ENCODE measurements at places on chromosomes 11 and 22.

DNA sequence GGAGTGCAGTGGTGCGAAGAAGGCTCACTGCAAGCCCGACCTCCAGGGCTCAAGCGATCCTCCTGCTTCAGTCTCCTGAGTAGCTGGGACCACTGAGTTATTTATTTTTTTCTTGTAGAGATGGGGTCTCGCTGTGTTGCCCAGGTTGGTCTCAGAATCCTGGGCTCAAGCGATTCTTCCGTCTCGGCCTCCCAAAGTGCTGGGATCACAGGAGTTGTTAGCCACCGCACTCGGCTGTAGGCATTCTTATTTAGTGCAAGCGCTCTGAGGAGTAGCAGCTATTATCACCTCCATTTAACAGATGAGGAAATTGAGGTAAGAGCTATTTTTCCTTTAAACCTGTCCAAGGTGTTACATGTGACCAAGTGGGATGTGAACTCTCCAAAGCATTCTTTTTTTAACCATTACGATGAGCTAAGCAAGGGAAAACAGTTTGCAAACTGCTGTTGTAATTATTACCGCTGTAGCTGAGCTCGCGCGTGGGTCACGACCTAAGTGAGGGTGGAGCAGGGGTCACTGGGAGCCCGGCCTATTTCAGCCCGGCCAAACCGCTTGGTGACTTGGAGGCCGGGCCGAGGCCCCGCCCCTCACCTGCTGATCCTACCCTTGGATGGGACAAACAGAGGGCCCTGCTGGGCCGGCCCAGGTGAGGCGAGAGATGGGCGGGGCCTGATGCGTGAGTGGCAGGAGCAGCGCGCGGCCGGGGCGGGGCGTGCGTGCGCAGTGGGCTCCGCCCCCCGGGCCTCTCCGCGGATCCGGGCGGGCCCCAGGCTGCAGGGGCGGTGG is 449 bp upstream of the KREMEN1 start:
- peak; percentile 50 for DNase-seq

DNA sequence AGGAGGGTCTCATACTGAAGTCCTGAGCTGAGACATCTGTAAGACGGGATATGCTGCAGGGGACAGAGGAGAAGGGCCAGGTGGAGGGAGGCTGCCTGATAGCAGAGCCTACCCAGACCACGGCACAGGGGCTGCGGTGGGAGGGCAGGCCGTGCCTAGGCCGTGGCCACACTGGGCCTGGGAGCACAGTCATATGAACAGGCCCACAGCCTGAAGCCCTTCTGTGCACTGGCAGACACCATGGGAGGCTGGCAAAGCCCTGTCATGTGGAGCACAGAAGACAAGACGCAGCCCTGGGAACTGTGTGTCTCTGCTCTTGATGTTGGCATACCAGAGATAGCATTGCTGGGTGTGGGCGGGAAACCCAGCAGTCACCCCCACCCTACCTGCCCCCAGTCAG is 3.3 kb downstream of the SPATA19 start:
- DNase-seq, result no peak

DNA sequence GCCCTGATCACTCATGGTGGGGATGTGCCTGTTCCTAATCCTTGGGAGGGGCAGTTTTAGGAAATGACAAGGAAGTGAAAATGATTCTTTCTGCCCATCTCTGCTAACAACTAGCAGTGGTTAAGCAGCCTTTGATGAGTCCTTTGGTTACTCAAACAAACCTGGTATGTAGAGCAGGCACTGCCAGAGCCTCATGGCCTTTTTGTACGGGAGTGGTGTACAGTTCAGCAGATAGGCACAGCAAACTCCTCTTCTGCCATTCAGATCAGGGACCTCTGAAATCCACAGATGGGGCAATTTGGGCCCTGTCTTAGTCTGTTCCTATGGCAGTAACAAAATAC is 66.2 kb downstream of the FZD4 start:
- no peak for DNase-seq

- no peak for DNase-seq
Measured at GRCh38 chr11:132158091-132158490, 787.7 kb downstream of the NTM start.

- DNase-seq, result no peak
Measured at GRCh38 chr11:34205326-34206035, 100.1 kb downstream of the NAT10 start.

GRCh38 chr11:64366751-64367150 is 7.8 kb downstream of the RPS6KA4 start:
- DNase-seq, result no peak

DNA sequence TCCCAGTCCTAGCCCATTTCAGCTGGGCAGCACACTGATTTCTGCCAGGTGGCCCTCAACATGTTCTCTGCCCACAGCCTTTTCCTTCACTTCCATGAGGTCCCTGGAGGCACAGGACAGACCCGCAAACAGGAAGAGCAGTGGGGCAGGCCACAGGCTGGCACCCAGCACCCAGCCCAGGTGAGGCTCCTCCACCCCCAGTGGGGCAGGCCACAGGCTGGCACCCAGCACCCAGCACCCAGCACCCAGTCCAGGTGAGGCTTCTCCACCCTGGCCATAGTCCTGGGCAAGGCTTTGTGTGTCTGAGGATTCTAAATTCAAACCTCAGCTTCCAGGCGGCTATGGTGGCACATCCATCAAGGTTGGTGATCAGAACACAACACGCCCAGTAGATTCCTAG is 1413.0 kb downstream of the BRD1 start:
- no peak for DNase-seq

DNA sequence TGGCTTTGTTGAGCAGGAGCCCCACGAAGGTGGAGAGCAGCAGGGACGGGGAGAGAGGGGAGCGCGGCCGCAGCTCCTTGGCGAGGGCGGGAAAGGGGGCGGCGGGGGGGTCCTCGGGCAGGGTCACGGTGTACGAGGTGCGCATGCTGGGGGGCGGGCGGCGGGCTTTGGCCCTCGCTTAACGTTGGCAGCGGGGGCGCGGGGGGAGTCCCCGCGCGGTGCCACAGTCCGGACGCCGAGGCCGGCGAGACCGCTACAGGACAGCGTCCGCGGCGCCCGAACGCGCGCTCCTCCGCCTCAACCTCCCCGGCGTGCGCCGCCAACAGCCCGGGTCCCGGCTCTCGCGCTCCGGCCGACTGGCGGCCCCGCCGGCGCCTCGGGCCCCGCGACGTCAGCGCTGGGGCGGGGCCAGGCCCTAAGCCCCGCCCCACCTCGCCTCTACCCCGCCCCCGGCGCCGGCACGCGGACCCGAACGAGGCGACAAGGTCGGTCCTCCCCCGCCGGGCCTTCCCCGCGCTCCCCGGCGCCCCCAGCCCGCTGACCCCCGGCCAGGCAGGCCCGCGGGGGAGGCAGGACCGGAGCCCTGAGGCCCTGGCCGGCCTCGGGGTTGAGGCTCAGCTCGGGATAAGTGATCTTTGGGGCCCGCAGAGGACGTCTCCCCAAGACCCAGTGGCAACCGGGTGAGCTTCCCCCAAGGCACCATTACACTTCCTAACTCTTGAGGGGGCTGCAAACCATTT is 17.5 kb downstream of the USP2 start:
- DNase-seq, result peak; percentile 73

DNA sequence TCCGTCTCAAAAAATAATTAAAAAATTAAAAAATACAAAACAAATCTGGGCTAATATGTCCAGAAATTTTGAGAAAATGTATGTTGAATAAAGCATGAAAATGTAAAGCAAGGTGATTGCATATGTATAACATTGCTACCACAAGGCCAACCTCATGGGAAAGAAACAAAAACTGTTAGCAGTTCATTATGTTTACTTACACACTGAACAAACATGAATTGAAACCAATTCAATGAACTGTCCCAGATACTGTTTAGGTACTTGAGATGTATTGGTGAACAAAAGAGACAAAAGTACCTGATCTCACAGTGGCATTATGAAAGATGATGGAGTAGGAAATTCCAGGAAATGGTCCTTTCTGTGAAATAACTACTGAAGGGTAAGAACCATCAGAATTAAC is 43.8 kb upstream of the IGLL5 start:
- no peak for DNase-seq

GRCh38 chr11:133149698-133150097 is 382.6 kb downstream of the OPCML start:
- no peak for DNase-seq

DNA sequence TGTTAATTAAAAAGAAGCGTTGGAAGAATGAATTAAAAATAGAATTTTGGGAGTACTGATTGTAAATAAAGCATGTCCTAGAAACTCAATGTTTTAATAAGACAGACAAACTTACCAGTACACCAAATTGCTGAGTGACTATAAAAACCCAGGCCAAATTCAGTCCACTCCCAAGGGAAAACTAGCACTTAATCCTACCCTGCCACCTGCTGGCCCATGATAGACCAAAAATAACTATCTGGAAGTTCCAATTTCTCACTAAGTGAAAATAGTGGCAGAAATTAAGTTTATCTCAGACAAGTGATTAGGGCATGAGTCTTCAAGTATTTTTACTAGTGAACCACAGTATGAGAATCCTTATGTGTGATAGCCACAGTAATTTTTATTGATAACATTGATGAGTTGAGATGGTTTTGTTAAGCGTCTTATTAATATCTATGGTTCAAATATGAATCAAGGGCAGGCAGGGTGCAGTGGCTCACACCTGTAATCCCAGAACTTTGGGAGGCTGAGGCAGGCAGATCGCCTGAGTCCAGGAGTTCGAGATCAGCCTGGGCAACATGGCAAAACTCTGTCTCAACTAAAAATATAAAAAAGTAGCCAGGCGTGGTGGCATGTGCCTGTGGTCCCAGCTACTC is 9.8 kb upstream of the DDX10 start:
- peak; percentile 20 for DNase-seq

GRCh38 chr11:128405714-128406662 is 181.4 kb downstream of the ETS1 start:
- DNase-seq, result no peak

DNA sequence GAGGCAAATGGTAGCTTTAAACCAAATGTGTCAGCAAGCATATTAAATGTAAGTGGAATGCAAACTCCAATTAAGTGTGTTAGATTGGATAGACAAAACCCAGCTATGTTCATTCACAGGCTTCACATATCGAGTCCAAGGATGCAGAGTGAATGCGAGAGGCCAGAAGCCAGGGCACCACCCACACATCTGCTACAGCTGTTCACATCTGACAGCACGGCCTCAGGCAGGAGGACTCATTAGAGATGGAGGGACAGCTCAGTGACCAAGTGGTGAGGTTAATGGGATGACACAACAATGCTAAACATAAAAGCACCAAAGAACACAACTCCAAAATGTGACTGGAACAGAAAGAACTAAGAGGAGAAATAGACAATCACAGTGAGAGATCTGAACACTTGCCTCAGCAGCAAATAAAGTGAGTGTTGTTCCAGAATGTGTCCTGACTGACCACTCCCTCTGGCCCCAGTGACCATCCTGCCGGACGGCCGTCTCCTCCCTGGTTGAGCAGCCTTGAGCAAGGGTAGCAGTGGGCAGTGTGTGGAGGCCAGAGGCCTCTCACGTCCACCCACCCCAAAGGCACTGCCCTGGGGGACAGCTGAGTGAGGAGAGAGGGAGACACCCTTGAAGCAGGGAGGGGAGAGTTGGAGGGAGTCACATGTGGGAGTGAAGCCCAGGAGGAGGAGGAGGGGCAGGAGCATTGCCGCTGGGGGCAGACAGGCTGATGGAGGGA is 23.8 kb downstream of the ALG12 start:
- no peak for DNase-seq

- no peak for DNase-seq
Measured at GRCh38 chr11:32884770-32885384, 7.7 kb upstream of the QSER1 start.

- no peak for DNase-seq
Measured at GRCh38 chr22:49347376-49347775, 480.3 kb downstream of the BRD1 start.

- no peak for DNase-seq
Measured at GRCh38 chr11:8961401-8961800, 2.8 kb downstream of the TMEM9B start.

GRCh38 chr11:20027556-20028013 is 132.7 kb downstream of the DBX1 start:
- DNase-seq, result no peak

DNA sequence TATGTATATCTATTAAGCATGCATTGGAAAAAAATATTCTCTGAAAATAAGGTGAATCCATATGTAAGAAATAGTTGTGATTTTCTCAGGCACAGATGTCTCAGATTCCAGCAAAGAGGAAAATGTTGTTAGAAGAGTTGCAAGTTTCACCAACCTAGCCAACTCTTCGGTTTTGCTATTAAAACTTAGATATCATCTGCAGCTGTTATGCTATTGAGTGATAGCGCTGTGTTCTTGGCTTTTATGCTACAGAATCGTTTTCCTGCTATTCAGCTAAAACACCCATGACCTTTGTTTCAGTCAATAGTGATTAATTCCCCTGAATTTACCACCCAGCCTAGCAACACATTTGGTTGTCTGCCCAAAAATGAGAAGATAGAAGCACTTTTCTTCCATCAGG is 795.6 kb upstream of the ANO3 start:
- no peak for DNase-seq

DNA sequence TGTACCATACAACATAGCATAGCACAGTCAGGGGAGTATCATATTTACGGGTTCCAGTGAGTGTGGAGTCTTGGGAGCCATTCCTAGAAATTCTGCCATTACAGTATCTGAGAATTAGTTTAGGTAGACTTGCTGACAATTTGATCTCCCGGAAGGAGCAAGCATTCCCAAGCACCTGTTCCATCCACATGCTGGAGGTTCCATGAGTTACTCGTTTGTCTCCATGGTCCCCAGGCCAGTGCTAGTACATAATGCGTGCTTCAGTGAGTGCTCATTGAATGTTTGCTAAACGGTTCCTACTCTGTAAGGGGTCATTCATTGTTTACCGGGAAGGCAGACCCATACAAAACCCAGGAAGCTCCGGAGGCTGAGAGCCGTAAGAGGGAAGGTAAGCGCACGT is 27.4 kb upstream of the MYOD1 start:
- DNase-seq, result no peak

GRCh38 chr22:44409974-44410316 is 88.1 kb downstream of the RTL6 start:
- no peak for DNase-seq

DNA sequence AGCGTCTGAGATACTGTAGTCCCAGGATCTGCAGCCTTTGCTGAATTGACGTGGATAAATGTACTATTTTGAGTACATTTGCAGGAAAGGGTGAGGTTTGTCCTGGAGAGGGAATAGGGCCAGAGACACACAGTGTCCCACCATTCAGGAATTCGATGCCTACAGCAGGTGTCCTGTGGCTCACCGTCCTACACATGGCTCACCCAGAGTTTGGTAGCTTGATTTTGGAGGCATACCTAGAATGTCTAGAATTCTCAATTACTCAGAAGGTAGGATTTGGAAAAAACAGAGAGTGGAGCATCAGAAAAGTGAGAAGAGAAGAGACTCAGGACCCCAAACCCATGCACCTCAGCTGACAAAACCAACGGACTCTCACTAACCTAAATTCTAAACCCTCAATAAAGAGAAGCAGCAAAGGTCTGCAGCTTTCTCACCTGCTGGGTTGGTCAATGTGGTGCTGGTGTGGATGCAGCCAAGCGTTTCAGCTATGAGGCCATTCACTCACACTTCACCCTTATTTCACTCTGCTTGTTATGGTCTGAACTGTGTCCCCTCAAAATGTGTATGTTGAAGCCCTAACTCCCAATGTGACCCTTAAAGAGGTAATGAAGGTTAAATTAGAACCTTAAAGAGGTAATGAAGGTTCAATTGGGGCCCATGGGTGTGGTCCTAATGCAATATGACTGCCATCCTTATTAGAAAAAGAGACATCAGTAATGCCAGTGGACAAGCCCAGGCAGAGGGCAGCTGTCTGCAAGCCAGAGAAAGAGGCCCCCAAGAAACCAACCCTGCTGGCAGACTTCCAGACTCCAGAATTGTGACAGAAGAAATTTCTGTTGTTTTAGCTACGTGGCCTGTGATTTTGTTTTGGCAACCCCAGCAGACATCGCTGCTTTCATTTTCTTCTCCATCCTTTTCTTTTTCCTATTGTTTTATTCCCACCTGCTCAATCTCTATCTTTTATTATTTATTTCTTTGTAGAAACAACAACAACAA is 187.8 kb downstream of the SNX19 start:
- no peak for DNase-seq

Measured in hippocampal formation (tissue), 2 donors.